ENCODE measurements at places on chromosomes 2 and 18.

- no peak for DNase-seq
Observed at GRCh38 chr2:138742441-138743057, 37.6 kb downstream of the NXPH2 start.

- DNase-seq, result no peak
Observed at GRCh38 chr2:45891719-45892424, 240.4 kb downstream of the PRKCE start.

- DNase-seq, result no peak
Observed at GRCh38 chr2:44296653-44297052, 21.4 kb downstream of the SLC3A1 start.

GRCh38 chr18:45730832-45731575 is 7.0 kb downstream of the SLC14A1 start:
- no peak for DNase-seq

- DNase-seq, result no peak
Observed at GRCh38 chr2:205681401-205682238, 681 bp upstream of the NRP2 start.

- DNase-seq, result no peak
Observed at GRCh38 chr2:112096098-112096497, 41.0 kb downstream of the TMEM87B start.

DNA sequence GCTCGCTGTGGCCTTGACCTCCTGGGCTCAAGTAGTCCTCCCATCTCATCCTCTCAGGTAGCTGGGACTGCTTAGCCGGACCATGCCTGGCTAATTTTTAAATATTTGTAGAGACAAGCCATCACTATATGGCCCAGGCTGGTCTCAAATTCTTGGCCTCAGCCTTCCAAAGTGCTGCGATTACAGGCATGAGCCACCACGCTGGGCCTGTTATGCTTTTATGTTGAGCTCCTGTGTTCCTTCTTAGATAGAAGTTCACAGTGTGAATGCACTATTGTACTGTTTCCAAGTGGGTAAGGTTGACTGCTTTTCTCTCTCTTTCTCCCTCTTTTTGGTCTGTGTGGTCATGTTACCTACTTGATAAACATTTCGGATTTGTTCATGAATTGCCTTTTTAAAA is 61.9 kb downstream of the SMCHD1 start:
- DNase-seq, result no peak

GRCh38 chr2:194087089-194087958 is 1569.7 kb upstream of the SLC39A10 start:
- no peak for DNase-seq

GRCh38 chr2:202378662-202379358 is 2.7 kb downstream of the BMPR2 start:
- DNase-seq, result no peak

- DNase-seq, result no peak
Observed at GRCh38 chr18:58605027-58606020, 23.6 kb downstream of the ALPK2 start.

- no peak for DNase-seq
Observed at GRCh38 chr2:234308813-234309195, 188.1 kb downstream of the ARL4C start.

GRCh38 chr2:231711677-231712450 is 3.5 kb downstream of the PTMA start:
- DNase-seq, result no peak

DNA sequence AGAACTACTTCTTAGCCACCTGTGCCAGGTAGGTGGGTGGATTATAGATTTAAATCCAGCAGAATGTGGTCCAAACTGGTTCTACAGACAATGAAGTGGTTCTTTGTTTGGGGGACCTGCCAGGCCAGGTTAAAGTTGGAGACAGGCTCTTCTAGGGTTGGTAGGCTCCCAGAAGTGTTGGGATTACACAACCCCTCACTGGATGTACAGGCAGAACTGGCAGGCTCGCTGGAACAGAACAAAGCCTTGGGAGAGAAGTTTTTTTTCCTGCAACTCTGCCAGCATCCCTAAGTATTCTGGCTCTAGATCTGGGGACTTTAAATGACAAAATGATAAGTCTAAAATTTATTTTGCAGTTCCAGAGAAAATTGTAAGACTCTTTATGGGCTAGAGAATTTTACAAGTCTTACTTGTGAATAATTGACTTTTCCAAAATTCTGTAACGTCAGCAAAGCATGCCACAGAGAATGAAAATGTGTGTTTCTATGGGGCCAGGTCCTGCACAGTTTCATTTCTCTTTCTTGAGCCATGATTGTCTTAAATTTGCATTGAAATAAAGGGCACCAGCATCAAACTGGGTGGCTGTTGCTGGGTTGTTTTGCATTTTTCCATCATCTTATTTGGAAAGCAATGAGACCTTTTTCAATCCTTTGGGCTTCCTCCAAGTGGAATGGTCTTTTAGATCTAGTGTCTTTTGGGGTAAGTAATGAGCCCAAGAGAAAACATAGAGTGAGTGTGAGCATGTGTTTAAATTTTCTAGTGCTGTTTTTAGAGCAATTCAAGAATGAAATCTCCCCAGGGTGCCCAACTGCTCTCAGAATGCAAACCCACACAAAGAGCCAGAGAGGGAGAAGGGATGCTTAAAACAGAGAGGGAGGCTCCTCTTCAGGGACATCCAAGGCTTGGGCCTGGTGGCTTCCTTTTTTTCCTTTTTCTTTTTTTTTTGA is 32.4 kb upstream of the ATL2 start:
- no peak for DNase-seq

Data from renal cortex interstitium (tissue), 15 donors.